ENCODE measurements at places on chromosomes 7 and 10. TPM values are rescaled to one million over a fixed set of nuclear protein-coding genes. Genes with fewer than 3 reads are reported as not detected.

- DNase-seq = no peak
These were observed 973.0 kb downstream of the CNTNAP2 start for GRCh38 chr7:147089608-147090007.

HERC4 gene
- total RNA-seq = 71.5 TPM

- DNase-seq = no peak
These were observed 88.6 kb downstream of the SPAG6 start for GRCh38 chr10:22433875-22434274.

GRCh38 chr10:3053155-3053554 lies 14.2 kb upstream of the PFKP start:
- DNase-seq = no peak

DNA sequence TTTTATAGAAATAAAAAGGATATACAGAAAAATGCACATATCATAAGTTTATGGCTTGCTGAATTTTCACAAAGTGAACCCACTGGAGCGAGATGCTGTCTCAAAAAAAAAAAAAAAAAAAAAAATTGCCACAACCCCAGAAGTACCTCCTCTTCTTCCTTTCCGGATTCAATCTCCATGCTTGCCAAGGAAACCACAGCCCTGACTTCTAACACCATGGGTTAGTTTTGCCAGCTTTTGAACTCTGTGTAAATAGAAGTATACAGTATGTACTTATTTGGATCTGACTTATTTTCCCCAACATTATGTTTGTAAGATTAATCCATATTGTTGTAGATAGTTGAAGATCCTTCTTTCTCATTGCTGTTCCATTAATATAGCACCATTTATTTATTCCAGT lies 40.0 kb downstream of the FANK1 start:
- DNase-seq = no peak

GRCh38 chr7:13829231-13829630 lies 160.2 kb downstream of the ETV1 start:
- DNase-seq = no peak

DNA sequence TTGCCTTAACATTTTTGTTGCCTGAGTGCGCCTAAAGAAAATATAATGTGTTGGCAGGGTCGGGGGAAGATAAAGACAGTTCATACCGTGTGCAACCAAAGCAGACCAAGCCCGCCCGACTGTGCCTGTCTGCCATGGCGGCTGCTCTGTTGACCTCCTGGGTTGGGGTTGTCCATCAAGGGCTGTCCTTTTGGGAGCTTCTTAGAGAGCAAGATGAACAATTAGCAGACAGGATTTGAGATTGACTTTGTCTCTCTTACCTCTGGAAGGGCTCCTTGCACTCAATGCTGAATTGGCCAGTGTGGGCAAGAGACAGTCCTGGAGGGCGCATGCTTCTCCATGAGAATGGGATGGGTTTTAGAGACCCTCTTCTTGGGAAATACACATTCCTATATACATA lies 319.6 kb downstream of the GLRX3 start:
- DNase-seq = no peak

GRCh38 chr10:125035136-125035535 lies 93.2 kb downstream of the ZRANB1 start:
- DNase-seq = no peak

DNA sequence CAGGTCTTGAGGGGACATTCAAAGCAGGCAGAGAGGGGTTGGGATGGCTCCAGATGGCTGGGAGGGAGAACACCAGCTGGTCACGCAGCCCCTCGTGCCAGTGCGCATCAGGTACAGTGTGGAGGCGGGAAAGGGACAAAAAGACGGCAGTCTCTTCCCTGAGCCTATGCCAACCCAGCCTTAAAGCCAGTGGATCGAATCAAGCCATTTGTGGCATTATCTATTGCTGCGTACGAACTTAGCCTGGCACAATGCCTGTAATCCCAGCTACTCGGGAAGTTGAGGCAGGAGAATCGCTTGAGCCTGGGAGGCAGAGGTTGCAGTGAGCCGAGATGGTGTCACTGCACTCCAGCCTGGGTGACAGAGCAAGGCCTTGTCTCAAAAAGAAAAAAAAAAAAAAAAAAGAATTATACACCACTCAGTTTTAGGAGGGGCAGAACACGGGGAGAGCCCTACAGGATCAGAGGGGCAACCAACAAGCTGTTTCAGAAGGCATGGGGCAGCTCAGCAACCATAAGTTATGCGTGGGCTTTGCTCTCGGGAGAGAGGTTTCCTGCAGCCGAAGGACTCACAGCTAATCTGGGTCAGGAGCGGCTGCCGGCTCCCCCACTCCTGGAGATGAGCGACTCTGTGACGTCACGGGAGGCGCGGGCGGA lies 356 bp upstream of the NDUFB2 start:
- no peak for DNase-seq

DNA sequence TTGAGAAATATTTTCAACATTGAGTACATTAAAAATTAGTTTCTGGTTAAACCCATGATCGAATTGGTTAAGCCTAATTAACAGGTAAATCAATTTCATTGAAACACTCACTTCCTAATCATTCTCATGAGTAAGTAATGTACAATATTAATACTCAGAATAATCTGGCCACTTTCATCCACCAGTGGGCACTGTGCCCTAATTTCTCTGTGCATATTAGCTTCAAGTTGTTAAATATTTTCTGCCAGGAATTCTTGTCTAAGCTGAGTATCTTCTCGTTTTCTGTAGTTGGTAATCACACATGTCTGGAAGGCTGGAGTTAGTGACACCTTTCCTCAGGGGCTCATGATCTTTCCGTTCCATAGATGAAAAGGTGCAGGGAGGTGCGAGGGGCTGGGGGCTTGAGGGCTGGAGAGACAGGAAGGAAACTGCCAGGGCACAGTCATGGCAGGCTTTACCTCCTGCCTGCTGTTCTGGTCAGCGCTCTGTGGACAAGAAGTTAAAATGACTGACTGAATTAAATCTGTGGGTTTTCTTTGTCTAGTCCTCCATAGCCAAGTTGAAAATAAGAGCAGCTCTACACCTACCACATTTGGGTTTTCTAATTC lies 71.9 kb downstream of the WIPF3 start:
- DNase-seq = no peak

SPAM1 gene
- not detected for total RNA-seq

DNA sequence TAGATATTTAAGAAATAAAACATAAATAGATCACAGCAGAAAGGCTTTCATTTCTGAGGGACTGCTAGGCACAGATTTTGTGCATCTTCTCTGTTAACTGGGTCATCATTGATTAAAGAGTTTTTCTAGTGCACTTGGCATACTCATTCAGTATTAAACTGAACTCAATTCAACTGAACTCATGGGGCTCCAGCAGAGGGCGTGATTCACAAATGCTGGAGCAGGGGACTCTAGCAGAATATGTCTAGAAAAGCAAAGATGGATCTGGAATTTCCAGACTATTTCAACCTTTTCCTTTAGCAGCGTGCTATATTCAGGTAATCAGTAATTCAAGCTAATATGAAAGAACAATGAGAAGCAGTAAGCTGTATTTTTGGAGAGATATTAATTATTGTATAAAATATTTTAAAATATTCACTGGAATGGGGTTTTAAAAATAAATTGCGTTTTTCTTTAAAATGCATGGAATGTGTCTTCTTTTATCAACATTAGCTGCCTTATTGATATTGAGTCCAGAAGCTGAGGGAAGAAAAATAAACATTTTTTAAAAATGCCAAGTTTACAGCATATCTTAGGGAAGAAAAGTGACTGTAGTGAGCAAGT lies 296.8 kb upstream of the CACNA2D1 start:
- no peak for DNase-seq

NKX6-2 gene
- not detected for total RNA-seq

DNA sequence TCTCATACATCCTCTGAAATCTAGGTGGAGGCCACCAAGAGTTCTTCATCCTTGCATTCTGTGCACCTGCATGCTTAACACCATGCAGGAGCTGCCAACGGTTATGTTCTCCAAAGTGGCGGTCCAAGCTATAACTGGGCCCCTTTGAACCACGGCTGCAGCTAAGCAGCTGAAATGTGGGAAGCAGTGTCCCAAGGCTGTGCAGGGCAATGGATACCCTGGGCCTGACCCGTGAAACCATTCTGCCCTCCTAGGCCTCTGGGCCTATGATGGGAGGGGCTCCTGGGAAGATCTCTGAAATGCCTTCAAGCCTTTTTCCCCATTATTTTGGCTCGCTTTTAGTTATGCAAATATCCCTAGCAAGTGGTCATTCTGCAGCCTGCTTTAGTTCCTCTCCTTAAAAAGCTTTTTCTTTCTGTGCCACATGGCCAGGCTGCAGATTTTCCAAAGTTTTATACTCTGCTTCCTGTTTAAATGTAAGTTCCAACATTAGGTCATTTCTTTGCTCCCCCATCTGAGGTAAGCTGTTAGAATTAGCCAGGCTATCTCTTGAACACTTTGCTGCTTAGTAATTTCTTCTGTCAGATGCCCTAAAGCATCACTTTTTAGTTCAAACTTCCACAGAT lies 7.7 kb upstream of the GTPBP4 start:
- no peak for DNase-seq

PLAU gene
- total RNA-seq = 0.61 TPM

DNA sequence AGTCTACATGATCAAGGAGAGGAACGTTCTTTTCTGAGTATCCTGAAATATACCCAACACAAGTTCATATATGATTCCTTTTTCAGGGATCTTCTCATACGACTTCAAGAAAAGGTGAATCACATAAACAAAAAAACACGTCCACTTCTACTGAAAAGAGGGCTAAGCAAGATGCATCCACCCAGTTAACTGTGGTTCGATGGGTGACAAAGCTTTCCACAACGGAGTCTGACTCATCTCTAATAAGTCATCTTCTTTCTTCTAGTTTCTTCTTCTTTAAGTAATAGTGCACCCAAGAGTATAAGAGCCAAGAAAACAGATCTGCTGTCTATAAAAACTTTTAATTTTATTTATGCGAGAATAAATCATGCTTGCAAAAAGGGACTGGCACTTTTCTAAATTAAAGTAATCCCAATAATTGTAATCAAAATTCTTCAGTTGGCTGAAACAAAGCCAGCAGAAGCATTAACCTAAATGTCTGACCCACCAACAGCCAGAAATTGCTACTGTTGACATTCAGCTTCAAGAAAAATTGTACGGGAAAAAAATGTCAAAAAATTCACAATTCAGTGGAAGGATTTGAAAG lies 146.9 kb upstream of the ANK3 start:
- no peak for DNase-seq

GRCh38 chr7:18425227-18425626 lies 70.3 kb upstream of the HDAC9 start:
- DNase-seq = no peak

DNA sequence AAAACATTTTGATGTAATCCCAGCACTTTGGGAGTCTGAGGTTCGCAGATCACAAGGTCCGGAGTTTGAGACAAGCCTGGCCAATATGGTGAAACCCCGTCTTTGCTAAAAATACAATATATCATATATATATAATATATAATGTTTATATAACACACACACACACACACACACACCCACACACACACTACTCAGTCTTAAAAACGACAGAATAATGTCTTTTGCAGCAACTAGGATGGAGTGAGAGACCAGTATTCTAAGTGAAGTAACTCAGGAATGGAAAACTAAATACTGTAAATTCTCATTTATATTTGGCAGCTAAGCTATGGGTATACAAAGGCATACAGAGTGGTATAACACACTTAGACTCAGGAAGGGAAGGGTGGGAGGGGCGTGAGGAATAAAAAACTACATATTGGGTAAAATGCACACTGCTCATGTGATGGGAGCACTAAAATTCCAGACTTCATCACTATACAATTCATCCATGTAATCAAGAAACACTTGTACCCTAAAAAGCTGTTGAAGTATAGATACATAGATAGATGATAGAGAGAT lies 231.2 kb upstream of the SEMA3A start:
- no peak for DNase-seq

- DNase-seq = no peak
These were observed 276.9 kb downstream of the BAMBI start for GRCh38 chr10:28954211-28954610.

- no peak for DNase-seq
These were observed 37.2 kb upstream of the CDH23 start for GRCh38 chr10:71359364-71360046.

DNA sequence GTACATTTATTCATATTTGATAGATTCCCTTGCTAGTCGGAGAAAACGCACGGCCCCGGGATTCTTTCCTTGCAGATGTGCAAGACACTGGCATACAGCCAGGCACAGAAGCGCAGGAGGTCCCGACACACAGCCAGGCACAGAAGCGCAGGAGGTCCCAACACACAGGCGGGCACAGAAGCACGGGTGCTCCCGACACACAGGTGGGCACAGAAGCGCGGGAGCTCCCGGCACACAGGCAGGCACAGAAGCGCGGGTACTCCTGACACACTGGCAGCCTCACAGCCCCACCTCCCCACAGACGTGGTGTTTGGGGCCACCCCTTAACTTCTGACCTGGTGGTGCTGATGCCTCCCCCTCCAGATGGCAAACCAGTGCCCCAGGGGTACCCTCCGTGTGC lies 237.3 kb downstream of the ZMYND11 start:
- DNase-seq = no peak

DNA sequence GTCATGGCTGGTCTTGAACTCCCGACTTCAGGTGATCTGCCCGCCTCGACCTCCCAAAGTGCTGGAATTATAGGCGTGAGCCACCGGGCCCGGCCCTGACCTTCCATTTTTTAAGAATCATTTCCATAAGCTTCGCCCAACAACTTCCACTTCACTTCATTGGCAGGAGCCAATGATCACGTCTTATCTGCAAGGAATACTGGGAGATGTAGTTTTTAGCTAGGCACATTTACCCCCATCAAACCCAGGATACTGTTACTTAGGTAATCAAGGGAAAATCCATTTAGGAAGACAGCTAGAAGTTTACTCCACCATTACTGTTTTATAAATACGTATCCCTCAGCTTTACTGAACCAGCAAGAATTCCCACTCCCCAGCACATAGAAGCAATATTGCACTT lies 3.4 kb upstream of the CDK13 start:
- DNase-seq = no peak

PFKFB3 gene
- 77.2 TPM for total RNA-seq

DNA sequence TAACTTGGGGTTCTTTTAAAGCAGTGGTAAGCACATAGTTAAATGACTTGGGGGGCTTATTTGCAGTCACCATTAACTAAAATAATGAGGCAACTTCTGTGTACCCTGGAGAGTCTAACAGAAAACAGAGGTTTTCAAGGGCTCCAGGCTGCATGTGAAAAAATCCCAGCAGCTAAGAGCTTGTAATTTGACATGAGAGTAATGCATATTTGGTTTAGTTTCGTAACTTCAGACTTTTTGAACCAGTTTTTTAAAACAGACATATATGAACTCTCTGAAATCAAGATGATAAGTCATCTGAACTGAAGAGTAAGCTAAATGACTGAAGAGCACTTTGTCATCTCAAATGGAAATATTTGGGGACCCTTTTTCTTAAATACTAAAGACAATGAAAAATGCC lies 40.2 kb upstream of the IFRD1 start:
- DNase-seq = no peak

DNA sequence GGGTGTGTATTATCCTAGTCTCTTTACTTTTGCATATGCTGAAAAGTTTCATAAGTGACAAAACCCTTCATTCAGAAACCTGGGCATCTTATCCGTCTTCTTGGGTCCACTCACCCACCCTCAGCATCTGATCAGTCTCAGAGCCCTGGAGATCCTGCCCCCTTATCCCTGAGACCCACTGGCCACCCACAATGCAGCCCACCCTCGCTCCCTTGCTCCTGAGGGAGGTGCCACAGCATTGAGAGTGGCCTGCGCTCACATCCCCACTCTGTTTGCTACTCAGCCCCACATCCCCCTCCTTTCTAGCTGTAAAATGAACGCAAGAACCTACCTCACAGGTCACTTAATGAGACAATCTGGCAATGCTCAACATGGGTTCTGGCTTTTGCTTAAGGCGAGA lies 27.3 kb downstream of the PDIA4 start:
- DNase-seq = no peak
